Trophoblast cell (in vitro differentiated cells and primary cell): ENCODE measurements at places on chromosomes 4 and X.

GRCh38 chr4:74114234-74114633, 15.2 kb upstream of the CXCL2 start:
- DNase-seq = peak; percentile 65

GRCh38 chr4:167906851-167907250, 185.5 kb upstream of the ANXA10 start:
- DNase-seq = no peak

DNA sequence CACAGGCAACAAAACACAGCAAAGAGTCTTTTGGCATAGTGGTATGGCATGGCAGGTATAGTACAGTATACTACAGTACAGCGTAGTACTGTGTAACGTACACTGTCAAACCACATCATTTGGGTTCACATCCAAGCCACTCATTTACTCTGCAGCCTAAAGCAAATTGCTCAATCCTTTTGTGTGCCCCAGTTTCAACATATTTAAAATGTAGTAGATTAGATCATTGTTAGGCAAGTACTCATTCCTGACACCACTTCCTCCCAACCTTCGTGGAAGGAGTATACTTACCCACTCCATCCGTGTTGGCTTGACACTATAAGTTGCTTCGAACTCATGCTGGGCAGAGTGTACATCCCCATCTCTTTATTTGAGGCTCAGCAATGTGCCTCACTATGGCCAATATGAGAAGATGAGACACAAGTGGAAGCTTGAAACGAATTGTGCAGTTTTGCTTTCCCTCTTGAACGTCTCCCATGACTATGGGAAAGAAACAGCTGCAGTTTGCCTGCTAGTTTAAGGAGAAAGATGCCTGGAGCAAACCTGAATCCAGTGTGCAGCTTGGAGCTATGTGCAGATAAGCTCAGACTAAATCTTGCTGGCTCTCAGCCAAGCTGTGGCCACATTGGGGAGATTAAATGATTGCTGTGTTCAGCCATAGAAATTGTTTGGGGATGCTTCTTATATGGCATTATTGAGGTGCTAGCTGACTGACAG, 85.7 kb upstream of the TBL1X start:
- DNase-seq = no peak

GRCh38 chrX:52420824-52421443, 52.1 kb downstream of the XAGE2 start:
- peak; percentile 55 for DNase-seq
